ENCODE measurements at places on chromosomes 12 and 14. TPM values are rescaled to one million over a fixed set of nuclear protein-coding genes. Genes with fewer than 3 reads are reported as not detected.

- DNase-seq: no peak
These were observed 41.3 kb downstream of the CDC42BPB start for GRCh38 chr14:103016071-103016470.

GRCh38 chr12:32134101-32134888 lies 27.6 kb downstream of the BICD1 start:
- DNase-seq: no peak

The DPY19L2 gene
- 6.2 TPM for total RNA-seq

DNA sequence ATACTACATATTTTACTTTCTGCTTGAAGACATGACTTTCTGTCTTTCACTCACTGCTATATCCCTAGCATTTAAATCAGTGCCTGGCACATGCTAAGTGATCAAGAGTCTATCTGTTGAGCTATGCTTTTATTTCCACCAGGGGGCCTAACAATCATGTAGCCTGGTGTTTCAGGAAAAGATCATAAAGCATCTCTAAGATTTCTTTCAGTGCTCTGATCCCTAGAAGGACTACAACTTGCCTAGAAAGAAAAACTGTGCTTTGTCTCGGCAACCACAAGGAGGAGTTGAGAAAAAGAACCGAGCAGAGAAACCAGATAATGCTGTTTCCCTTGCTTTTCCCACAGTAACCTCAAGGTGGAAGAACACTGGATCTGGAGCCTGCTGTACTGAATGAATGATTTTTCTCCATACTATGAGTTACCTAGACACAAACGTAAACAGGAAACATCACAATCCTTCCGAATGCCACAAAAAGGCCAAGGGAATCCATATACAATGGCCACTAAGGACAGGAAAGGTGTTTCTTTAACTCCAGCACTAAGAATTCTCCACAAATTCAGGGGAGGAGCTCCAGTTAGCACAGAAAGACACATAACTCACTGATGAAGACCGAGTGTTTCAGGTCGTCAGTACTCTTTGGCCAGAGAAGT lies 1.2 kb downstream of the CRY1 start:
- DNase-seq: no peak

The LALBA gene
- total RNA-seq: not detected

DNA sequence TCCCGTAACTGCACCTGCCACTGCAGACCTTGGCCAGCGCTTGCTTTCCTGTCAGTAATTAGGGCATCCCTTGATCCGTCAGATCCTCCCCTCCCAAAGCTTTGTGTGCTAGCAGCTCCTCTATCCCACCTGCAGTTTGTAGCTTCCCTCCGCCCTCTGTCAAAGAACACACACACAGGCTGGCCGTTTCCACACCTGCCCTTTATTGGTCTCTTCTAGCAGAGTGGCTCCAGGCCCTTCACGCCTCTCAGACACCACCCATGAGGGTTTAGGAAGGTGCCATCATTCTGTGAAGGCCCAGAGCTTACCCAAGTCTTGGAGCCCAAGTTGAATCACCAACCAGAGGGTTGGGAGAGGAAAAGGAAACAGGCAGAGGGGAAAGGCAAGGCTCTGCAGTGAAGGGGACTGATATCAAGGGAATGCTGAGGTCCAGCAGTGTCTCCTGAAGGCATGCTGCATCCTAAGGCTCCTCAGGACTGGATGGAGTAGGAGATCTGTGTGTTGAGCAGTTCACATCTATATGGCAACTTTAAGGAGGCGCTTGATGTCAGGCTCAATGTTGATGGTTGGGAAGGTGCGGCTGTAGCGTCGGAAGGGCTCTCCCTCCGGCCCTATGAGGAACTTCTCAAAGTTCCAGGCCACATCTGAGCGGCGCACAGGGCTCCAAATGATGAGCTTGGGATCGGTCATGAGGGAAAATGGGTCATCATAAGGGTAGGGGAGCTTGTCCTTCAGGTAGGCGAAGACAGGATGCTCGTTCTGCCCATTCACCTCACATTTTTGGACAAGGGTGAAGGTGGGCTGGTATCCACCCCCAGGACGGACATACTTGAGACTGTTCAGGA lies 3.4 kb downstream of the GPX2 start:
- DNase-seq: no peak

- no peak for DNase-seq
These were observed 5.5 kb upstream of the PAX9 start for GRCh38 chr14:36655963-36656686.

The GLS2 gene
- not detected for total RNA-seq

DNA sequence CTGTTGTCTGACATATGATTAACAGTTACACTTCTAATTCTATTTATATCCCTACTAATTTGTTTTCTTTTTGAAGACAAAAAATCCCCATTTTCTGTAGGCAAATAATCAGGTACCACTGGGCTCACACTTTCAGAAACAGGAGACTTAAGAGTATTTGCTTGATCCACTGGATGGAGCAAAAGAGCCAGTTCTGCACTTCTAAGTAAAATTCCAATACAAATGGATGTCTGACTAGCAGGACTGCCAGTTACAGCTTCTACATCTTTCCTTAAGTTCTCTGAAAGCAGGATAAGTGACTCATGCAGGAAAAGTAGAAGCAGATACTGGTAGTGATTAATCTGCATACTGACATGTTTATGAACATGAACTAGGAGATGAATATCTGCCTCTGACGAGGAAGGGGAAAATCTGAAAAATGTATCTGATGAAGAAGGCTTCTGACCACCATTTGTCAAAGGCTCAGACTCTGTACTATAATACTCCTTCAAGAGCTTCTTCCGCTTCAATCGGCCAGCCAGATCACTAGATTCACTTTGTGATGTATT lies 73.8 kb upstream of the ANKS1B start:
- no peak for DNase-seq

- no peak for DNase-seq
These were observed 60.6 kb upstream of the ANO4 start for GRCh38 chr12:100733817-100734593.

The C14orf132 gene
- total RNA-seq: 2.7 TPM

DNA sequence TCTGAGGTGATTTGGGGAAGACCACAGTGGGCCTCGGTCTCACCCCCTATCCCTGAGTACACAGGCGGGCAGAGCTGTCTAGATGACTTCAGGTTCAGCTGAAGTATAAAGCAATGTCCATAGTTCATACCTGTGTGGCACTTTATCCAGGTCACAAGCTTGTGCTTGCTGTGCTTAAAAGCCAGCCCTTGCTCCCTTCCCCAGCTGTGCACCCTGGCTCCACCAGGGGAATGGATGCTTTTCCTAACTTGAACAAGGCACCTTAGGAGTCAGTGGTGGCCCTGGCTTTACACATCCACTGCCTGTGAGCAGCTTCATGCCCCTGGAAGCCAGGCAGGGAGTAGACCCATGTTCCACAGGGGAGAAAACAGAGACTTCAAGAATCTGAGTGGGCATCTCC lies 5.5 kb downstream of the CARMIL3 start:
- DNase-seq: no peak

- peak; percentile 14 for DNase-seq
These were observed 43.8 kb downstream of the RESF1 start for GRCh38 chr12:32002848-32003493.

DNA sequence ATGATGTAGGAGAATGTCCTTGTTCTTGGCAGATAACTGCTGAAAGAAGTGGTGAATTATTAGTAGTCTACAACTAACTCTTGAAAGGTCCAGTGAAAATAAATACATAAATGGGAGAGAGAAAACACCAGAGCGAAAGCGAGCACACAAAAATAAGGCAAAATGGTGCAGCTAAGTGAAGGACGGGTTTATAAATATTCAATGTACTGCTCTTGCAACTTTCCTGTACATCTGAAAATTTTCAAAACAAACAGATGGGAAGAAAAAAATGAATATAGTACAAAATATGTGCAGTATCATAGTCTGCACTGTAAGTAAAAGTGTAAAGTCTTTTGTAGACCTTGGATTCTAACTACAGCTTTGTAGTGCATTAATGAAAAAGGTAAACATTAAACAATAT lies 1.3 kb downstream of the MOK start:
- DNase-seq: no peak

DNA sequence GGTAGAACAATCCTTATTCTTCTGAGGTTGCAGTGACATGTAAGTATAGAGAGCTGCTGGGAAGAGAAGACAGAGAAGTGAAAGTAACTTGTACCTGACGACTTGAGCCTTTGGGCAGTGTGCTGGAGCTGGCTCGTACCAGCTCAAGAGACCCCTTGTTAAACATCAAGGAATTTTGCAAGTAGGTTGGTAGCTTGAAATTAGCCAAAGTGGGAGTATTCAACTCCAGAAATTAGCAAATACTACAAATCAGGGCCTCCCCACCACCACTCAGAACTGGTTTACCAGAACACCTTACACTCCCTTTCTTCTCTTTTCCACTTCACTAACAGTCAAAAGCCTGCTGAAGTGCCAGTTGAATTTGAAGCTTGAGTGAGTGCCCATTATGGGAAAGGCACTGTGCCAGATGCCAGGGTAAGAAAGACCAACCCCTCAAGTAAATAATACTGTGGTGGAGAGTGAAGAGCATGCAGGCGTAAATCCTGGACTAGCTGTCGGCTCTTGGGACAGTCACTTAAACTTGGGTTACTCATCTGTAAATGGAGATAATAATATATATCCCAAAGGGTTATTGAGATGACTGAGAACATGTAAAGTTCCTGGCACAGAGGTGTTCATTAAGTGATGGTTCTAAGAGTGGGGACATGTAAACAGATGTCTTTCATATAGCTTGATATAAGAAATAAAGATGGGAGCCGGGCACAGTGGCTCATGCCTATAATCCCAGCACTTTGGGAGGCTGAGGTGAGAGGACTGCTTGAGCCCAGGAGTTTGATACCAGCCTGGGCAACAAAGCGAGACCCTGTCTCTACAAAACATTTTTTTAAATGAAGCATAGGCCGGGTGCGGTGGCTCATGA lies 27.0 kb upstream of the EID3 start:
- DNase-seq: no peak

The PYGL gene
- 174 TPM for total RNA-seq

The NRXN3 gene
- 0.84 TPM for total RNA-seq

DNA sequence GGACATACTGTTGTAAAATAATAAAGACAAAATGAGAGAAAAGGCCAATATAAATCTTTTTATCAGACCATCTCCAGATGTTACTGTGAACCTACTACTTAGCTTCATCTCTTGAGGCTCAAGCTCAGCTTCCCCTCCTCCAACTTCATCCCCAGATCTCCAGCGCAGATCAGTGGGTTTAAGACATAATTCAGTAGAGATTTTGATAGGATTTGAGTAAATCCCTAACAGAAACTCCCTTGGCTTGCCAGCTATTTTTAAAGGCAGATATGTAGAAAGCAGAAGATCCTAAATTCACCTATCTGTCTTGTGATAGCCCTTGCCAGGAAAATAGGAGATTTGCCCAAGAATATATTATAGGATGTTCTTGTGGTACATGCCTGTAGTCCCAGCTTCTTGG lies 236.7 kb downstream of the FBXL14 start:
- no peak for DNase-seq

- DNase-seq: no peak
These were observed 1.1 kb downstream of the ADSS1 start for GRCh38 chr14:104724981-104725771.

DNA sequence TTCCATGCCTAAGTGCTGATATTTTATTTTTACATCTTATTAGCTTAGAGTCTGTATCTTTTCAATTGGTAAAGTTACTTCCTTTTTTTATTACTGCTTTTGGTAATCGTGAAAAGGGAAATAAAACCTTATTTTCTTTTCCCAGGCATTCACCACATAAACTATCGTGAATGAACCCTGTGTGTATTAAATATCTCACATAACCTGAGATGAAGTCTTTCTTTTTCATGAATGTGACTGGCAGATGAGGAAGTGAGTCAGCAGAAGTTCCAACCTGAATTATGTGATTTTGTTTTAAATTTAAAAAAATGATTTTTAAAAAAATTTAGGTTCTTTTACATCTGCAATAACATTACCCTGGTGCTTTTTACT lies 26.0 kb downstream of the MYBPC1 start:
- DNase-seq: no peak

- no peak for DNase-seq
These were observed 44.2 kb downstream of the TTC8 start for GRCh38 chr14:88868558-88869159.

DNA sequence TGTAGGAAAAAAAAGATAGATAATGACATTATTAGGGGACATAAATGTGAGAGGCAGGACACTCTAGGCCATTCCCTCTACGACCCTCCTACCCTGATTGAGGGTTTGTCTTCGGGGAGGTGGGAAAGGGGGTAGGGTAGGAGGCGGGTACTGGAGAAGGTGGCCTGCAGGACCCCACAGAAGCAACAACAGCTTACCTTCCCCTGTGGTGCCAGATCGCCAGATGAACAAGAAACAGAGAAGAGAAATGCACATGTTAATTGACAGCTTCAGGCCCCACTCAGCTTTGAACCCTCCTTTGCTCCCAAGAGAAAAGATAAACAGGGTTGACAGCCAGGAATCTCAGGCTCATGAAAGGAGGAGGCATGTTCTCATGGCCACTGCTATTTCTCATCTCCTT lies 4.8 kb downstream of the PHB2 start:
- DNase-seq: no peak

The RGS6 gene
- total RNA-seq: 7.6 TPM

DNA sequence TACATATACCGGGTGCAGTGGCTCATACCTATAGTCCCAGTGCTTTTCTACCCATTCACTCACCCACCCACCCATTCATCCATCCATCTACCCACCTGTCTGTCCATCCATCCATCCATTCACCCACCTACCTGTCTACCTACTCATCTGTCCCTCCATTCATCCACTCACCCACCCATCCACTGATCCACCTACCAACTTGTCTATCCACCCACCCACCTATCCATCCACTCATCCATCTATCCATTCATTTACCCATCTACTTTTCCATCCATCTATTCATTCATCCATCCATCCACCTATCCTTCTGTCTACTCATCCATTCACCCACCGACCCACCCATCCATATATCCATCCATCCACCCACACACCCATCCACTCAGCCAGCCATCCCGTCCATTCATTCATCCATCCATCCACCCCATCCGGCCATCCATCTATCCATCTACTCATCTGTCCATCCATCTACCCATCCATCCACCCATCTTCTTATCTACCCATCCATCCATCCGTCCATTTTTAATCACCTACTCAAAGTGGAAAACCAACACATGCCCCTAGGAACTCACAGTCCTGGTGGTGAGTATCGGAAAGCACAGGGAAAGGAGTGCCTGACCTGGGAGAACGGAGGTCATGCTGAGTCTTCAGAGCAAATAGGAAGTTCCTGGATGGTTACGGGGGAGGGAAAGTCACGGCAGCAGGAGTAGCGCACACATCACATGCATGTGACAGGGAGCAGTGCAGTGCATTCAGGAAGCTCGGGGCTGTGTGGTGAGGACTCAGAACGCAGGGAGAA lies 20.0 kb downstream of the DDX51 start:
- DNase-seq: no peak

DNA sequence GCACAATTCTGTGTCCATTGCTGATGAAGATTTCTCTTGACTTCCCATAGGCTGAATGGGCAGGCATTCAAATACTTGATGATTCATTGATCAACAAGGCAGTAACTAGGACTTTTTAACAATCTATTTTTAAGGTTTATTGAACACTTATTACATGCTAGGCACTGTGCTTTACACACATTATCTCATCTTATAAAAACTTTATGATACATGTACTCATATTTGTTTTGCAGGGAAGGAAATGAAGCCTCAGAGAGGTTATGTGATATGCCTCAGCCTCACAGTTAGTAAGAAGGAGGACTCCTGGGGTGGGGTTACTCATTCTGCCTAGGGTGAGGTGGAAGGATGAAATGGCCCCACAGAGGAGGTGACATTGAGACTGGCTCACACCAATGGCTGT lies 12.9 kb upstream of the EMP1 start:
- DNase-seq: no peak

GRCh38 chr14:46300765-46301164 lies 350.8 kb downstream of the RPL10L start:
- DNase-seq: no peak

The SERPINA12 gene
- total RNA-seq: not detected

Measured in mesenteric fat pad (tissue), 1 donor.